ENCODE measurements at places on chromosomes 4 and X.

DNA sequence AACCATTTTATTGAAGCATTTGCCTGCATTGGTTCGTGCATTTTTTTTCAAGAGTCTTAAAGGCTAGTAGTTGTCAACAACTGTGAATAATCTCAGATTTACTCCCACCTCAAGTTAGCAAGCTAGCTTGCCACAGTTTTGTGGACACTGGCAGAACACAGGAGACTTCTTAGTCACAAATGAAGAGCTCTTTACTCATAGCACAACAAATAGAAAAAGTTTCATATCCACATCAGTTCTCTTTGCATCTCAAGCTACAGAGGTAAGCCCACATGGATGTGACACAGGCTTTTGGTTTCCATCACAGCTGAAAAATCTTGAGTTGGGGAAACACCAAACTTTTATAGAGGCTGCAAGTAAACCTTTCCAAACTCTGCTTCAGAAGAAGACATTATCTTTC lies 2315.7 kb upstream of the TENM3 start:
- no peak for DNase-seq

- peak; percentile 5 for DNase-seq
These were observed 339 bp downstream of the CUL4B start for GRCh38 chrX:120560405-120560841.

DNA sequence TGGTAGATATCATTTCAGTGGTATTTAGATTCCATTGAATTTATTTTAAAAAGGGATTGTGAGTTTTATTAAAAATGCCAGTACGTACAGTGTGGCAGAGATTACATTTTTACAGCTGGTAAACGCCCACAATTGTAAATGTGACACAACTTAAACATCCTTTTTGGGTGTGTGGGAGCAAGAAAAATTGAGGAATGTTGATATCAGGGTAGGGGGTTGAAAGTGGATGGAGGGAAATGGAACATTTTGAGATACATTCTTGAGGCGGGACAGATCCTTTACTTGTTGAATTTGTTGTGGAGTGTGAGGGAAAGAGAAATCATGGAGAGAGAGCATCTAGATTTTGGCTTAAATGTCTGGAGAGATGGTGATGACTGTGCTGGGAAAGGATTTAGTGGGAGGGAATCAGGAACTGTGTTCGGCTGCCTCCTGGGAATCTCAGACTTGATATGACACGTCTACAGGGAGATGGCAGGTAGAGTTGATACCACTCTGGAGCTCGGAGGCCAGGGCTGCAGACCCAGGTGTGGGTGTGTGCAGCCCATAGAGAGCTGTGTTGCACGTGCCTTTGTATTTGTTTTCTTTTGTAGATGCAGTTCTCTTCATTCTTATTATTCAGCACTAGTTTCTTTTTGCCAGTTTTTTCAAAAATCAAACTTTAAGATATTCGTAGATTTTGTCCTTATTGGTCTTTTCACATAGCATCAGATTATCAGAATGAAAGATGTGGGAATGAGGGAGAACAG lies 10.8 kb downstream of the TMEM131L start:
- no peak for DNase-seq

- DNase-seq = no peak
These were observed 39.8 kb upstream of the TMEM131L start for GRCh38 chr4:153426207-153426885.

- no peak for DNase-seq
These were observed 1060.6 kb upstream of the GRID2 start for GRCh38 chr4:91243132-91243531.

DNA sequence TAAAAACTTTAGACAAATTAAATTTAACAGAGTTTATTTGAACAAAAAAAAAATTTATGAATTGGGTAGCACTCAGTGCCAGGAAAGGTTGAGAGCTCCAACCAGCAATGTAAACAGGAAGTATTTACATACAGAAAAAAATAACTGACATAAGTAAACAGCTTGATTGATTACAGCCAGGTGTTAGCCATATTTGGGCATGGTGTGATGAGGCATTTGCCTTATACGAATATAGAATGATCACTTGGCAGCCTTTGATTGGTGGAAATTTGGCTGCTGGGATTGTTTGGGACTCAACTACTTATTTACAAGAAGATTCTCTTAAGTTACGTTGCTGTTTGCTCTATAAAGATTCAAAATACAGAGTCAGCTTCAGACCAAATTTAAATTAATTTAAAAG lies 172.0 kb downstream of the ADAM29 start:
- DNase-seq = no peak

DNA sequence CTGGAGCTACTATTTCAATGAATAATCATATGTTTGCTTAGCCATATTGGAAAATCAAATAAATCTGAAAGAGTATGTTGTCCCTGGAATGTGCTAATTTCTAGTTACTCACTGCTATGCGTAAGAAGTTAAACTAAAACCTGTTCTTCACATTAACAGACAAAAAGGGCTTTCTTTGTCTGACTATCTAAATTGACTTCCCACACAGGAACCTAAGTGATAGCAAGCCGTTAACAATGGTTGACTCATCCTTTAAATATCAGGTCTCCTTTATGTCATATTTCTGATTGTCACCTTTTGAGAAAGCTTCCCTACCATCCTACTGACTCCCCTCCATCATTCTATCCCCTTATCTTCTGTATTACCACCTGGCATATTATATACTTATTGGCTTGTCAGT lies 81.4 kb downstream of the AMELX start:
- no peak for DNase-seq

DNA sequence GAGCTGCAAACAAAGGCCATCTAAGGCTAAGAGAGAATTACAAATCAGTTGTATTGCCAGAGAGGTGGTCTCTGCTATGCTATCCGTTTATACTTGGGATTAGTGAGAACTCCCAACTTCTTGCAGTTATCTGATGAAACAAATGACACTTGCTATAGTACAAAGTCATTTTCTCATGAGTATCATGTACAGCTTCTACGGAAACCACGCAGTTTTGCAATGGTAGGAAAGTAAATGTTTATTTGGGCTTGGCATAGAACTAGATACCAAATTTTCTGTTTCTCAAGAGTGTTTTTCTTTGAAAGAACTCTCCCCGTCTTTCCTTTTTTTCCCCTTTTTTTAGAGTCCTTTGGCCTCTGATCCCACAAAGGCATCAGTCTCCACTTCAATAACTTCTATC lies 128.2 kb upstream of the ENPEP start:
- DNase-seq = no peak

- no peak for DNase-seq
These were observed 136.6 kb downstream of the AFF1 start for GRCh38 chr4:87071401-87071800.

- DNase-seq = no peak
These were observed 13.5 kb upstream of the VSIG4 start for GRCh38 chrX:66053414-66053813.

DNA sequence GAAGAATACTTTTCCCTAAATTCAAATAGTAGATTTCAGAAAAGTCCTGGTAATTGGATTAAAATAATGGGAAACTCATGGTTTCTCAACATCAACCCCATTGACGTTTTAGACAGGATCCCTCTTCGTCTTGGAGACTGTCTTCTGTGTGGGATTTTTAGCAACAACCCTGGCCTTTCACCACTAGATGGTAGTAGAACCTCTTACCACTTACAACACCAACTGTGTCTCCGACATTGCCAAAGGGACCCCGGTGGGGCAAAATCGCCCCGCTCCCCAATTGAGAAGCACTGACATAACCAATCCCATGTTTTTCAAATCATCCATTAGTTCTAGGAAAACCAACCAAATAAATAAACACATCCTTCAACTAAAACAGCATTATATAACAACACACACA lies 16.9 kb upstream of the ANOS1 start:
- DNase-seq = peak; percentile 55

- no peak for DNase-seq
These were observed 62.3 kb downstream of the GPC3 start for GRCh38 chrX:133923113-133923512.

DNA sequence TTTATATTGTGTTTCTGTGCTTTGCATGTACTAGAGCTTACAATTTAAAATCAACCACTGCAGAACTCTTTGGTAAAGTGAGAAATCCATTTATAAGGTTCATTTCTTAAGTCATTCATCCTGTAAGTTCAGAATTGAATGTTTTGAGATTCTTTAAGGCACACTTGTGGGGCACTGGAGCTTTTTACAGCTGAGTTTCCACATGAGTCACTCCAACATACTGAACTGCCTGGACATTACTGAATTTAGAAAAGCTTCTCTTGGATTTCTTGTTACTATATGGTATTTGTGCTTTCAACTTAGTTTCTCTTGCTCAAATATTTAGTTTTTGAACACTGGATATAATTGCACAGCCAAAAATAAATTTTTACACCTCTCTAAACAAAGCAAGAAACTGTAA lies 226.3 kb downstream of the PACRGL start:
- DNase-seq = no peak

DNA sequence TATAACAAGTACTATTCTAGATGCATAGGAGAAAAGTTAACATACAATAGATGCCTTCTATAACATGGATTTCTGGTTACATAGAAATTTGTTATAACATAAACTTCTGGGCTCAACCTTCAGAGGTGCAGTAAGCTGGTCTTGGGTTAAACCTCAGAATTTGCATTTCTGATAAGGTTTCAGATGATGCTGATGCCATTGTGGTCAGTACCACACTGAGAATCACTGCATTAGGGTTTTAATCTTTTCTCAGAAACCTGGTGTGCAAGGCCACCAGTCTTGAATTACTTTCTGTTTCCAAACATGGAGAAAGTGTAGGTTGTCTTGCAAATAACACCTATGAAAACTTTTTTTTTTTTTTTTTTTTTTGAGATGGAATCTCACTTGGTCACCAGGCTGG lies 146.2 kb downstream of the SPOCK3 start:
- DNase-seq = no peak

DNA sequence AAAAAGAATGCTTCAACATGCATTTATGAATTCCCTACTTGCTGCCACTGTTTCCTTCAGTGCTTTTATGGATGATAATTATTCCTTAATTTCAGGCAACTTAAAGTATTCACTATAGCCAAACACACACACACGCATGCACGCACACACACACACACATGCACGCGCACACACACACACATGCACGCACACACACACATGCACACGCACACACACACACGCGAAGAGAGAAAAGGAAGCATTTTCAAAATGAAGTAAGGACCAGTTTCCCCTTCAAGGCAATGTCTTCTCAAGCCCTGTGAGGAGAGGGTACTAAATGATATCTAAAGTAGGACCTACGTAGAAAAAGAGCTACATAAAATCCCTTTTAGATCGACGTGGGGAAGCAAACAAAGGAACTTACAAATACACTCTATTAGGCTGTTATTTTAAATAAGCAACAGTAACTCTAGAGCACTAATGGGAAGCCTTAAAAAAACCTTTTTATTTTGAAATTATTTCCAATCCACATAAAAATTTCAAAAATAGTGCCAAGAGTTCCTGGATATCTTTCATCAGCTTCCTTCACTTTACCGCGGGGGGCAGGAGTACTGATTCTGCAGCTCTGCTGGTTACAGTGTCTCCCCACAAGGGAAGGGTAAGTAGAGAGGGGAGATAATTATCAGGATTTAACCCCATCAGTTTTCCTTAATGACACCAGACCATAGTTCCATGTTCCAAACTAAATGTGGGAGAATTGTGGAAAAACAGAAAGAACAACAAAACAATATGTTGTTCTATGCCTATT lies 13.7 kb downstream of the IRF2 start:
- no peak for DNase-seq

DNA sequence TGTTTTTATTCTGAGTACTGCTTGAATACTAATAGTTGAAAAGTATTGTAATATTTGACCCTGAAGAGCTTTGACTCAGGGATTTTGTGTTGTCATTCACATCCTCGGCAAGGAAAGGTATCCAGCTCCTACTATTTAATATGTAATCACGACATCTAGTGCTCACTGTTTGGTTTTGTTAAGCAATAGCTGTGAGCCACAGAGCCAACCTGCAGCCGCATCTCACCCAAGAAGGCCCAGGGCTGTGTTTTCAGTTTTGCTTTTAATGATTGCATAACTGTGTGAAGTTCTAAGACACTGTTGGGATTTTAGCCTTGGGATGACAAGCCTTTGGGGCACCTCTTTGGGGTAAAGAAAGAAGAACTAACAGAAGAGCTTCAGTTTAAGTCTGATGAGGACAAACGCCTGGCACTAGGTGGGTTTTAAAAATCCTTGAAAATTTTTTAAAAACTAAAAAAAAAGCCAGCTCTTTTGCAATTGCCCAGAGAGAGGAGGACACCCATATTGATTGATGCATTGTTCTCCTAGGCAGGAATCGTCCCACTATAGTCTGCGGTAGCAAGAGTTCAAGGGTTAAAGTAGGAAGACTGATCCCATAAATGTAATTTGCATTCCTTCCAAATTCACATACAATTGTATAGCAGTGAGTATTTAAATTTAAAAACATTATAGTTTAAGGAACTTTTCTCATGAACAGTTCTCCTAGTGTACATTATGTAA lies 157.8 kb downstream of the RELL1 start:
- no peak for DNase-seq

- DNase-seq = peak; percentile 12
These were observed 296.1 kb downstream of the TRIML1 start for GRCh38 chr4:188435381-188435780.

- peak; percentile 48 for DNase-seq
These were observed 51.7 kb downstream of the RPGR start for GRCh38 chrX:38275615-38276014.

DNA sequence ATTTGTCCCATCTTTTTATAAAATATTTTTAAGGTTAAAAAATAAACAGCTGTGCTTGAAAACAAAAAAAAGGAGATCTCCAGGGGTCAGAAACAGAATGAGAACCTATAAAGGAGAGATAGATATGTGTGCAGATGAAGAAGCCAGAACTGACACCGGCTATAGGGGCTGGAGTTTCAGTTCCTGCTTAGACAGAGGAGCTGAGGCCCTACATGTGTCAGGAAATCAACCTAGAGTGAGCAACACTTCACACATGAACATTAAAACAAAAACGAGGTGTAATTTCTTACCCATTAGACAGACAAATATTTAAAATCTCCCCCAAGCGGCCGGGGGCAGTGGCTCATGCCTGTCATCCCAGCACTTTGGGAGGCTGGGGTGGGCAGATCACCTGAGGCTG lies 17.8 kb upstream of the HUWE1 start:
- no peak for DNase-seq

- no peak for DNase-seq
These were observed 85.2 kb downstream of the SLC16A2 start for GRCh38 chrX:74506317-74507115.

- no peak for DNase-seq
These were observed 6.4 kb downstream of the PITX2 start for GRCh38 chr4:110616238-110617074.

DNA sequence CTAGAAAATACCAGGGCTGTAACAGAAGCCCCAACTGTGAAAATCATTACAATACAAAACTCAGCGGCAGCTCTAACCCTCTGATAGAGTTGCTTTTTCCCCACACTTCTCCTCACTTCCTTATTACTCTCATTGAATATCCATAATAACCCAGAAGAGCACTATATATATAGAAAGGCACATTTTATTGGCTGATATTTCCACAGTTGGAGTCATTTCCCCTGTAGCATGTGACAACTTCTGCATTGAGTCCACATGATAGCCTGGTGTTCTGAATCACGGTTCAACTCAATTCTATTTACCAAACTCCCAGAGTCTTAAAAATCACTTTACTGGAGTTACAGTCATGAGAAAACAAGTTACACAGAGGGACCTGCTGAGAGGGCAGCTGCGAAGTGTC lies 46.6 kb upstream of the NWD2 start:
- no peak for DNase-seq
